ENCODE measurements at places on chromosomes 5 and 9.

- DNase-seq = no peak
Measured at GRCh38 chr9:13023498-13023897, 248.7 kb downstream of the LURAP1L start.

DNA sequence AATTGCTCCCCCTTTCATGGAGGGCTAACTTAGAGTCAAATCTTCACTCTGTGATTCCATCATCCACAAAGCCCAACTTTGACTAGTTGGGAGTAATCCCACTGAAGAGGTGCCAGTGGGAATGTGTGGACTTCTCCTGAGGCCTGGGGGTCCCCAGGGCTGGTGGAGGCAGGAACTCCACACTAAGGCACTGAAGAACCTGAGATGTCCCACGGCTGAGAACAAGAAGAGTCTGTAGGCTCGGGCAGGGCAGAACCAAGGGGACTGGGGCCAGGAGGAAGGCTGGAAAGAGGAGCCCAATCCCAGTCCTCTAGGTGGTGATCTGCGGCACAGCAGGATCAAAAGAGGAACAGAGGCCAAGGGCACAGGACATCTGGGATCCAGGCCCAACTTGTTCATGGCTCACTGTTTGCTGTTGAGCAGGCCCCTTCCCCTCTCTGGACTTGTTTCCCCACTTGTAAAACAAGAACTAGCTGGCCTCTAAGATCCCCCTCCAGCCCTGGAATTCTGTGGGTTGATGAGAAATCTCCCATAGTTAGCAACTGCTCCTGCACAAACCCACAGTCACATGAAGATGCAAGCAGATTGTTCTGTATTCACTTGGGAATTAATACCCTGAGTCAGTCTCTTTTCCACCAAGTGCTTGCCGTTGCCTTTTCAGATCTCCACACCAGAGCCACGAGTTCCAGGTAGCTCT is 32.7 kb upstream of the ALDH1B1 start:
- no peak for DNase-seq

DNA sequence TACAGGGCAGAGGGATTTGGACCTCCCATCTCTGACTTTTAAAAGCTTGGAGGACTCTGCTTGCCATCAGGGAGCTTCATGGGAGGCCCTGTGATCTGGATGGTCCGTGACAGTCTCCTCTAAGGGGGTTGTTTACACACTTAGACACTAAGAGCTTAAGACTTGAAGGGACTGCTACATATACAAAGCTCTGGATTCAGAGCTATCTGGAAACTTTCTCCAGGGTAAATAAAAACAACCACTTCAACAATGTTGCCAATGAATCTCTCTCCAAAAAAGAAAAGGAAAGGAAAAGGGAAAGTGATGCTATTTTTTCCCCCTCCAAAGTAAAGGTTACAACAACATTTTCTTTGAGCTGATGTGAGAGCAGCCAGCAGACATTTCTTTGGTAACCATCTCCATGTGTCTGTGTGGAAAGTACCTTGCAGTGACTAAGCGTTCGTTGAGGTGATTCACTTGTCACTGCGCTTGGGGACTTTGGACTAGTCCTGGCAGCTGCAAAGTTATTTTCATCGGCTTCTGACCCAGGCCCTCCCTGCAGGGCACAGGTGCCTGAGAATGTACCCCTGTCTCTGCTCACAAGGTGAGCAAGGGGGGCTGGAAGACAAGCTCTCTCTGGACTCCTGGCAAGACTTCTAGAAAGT is 262.1 kb upstream of the KLF4 start:
- no peak for DNase-seq

DNA sequence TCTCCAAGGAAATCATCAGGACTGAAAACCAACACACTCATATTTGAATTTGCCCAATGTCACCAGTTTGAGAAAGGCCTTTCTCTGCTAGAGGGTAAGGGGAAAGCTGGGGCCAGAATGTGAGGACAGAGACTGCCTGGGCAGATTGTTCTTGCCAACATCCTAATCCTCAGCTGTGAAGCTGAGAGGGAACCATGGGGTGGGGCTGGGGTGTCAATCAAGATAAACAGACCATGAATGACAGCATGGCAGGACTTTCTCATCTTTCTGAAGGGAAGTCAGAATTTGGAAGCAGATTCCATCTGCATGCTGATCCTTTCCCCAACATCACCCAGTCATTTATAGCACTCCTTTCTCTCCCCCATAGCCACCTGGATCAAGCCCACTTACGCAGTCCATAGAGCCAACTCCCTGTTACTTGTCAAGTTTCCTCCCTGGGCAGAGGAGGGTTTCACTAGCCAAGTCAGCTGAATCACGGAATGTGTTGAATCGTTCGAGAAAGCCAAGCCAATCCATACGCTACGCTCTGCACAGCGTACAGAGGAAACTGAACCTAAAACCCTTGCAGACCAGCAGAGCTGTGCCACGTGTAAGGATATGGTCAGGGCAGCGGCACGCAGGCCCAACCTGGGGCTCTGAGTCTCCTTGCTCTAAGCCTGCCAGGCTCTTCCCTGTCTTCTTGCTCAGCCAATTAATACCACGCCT is 14.9 kb downstream of the GLDC start:
- DNase-seq = no peak

GRCh38 chr9:91655215-91655614 is 231.6 kb upstream of the NFIL3 start:
- DNase-seq = no peak

DNA sequence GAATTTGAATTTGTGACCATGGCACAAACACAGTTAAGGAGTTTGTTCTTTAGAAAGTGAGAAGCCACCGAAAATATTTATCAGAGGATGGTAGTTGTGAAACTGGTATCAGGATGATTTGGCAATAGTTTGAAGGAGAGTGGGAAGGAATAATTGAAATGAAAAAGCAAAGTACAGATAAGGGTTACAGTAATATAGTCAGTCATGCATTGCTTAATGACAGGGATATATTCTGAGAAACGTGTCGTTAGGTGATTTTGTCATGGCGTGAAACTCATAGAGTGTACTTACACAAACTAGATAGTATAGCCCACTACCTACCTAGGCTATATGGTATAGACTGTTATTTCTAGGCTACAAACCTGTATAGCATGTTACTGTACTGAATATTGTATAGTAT is 84.2 kb downstream of the GPBP1 start:
- DNase-seq = no peak

GRCh38 chr9:35813434-35814105 is 1.3 kb downstream of the HINT2 start:
- DNase-seq = peak; percentile 2

DNA sequence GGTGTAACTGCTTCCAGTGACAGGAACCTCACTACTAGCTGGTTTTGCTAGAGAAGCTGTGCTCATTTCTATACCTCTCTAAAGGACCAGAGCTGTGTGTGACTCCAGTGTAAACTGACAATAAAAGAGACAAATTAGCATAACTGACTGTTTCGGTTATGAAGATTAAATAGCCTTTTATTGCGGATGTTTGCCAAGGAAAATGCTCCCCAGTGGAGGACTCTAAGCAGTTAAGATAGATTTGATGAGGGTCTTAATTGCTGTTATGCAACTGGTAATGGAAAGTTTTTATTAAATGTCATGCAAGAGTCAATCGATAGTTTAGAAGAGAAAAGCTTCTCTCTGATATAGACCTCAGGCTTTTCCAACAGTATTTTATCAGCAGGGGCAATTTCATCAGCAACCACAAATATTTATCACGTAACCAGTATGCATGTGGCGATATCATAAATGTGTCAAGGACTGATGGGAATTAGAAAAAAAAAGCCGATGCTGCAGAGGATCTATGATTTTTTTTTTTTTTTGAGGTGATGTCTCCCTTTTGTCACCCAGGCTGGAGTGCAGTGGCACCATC is 275.2 kb upstream of the DMAC1 start:
- DNase-seq = no peak

GRCh38 chr5:135598691-135599395 is 20.1 kb upstream of the CXCL14 start:
- DNase-seq = no peak

DNA sequence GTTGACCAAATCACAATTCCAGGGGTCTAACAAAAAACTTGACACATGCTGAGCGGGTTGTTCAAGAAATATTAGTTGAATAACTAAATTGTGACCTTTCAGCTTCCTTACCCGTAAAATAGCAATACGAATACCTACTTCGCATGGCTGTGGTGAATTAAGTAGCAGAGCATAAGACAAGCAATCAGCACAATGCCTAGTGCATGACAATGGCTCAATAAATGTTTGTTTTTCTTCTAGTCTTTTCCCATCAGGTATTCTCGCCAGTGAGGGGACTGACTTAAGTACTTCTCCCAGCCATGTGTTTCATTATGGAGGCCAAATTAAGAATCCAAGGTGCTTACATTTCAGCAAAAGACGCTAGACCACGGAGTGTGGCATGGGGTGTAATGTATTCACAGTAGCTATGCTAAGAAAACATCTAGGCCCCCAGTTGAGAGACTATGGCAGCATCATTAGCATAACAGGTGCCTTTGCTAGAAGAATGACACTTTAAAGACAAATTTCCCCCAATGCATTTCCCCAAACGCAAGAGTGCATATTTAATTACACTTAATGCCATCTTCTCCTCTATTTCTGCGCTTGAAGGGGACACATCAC is 145.9 kb downstream of the ASTN2 start:
- DNase-seq = no peak

DNA sequence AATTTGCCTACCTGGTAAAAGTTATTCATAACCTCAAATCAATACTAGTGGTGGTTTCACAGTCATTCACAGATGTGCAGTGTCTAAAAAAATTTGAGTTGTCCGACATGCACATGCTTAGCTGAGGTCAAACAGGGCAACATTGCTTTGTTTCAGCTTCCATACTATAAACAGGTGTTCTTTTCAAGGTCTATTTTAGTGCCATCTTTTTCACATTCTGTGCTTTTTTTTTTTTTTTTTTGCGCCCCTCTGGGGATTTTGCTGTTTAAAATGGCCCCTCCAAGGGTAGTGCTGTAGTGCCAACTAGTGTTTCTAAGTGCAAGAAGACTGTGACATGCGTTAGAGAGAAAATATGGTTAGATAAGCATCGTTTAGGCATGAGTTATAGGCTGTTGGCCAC is 14.5 kb downstream of the PHAX start:
- peak; percentile 2 for DNase-seq

- DNase-seq = no peak
Measured at GRCh38 chr5:63008195-63008594, 429.6 kb downstream of the LRRC70 start.

- no peak for DNase-seq
Measured at GRCh38 chr9:87198716-87199115, 251.4 kb upstream of the GAS1 start.

GRCh38 chr5:142426129-142427014 is 101.6 kb upstream of the SPRY4 start:
- DNase-seq = peak; percentile 11
